ENCODE measurements at places on chromosomes 4 and X. TPM values are rescaled to one million over a fixed set of nuclear protein-coding genes. Genes with fewer than 3 reads are reported as not detected.

GRCh38 chr4:113591982-113592381, 169.6 kb downstream of the CAMK2D start:
- no peak for DNase-seq
- no peaks in the 10 kb centered on the region for H3K27me3 ChIP-seq
- H3K4me1 ChIP-seq: peaks cover 74% of the 10 kb centered on the region
- H3K36me3 ChIP-seq: peaks cover 17% of the 10 kb centered on the region

GRCh38 chr4:98484031-98484430, 174.4 kb downstream of the TSPAN5 start:
- H3K36me3 ChIP-seq: peaks cover 4% of the 10 kb centered on the region
- H3K4me1 ChIP-seq: peaks cover 91% of the 10 kb centered on the region
- peak overlapping the region; percentile 88 for H3K27ac ChIP-seq
- peak overlapping the region; percentile 86 for H3K4me3 ChIP-seq

DNA sequence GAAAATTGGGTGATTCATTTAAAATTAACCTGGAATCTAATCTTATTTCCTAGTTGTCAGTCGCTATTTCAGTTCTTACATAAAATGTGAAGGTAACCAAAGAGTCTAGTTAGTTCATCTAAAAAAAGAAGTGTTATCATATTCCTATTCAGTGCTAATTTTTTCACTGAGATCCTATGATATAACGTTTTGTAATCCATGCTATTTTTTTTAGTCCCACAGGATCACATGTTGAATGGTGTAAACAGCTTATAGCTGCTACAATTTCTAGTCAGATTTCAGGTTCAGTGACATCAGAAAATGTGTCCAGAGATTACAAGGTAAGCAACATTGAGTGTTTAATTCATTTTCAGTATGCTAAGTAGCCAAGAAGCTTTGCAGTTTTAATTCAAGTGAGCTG, 5.8 kb downstream of the MTMR1 start:
- H3K27ac ChIP-seq: no peak overlapping the region
- H3K36me3 ChIP-seq: peaks cover 8% of the 10 kb centered on the region

The NIPAL1 gene
- total RNA-seq: 1.6 TPM

The EPGN gene
- 0.43 TPM for total RNA-seq

The SSX2B gene
- total RNA-seq: not detected

The TXK gene
- total RNA-seq: 52.3 TPM

The C4orf50 gene
- total RNA-seq: 0.14 TPM

The PORCN gene
- 19.4 TPM for total RNA-seq
